ENCODE measurements at places on chromosomes 4 and X.

DNA sequence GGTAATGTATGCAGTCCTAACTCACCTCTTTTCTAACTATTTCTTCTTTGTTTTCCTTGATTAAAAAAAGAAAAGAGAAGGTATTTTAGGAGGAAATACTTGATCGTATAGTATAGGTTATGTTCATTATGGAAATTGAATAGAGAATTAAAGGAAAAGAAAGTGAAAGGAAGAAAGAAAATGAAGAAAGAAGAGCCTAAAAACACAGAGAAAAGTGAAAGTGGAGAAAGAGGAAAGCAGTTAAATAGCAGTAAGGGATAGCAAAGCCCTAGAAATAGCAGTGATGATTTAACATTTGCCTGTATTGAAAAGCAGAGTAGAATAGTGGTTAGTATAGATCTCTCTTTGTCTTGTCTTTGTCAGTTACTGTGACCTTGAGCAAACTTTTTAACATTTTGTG, 37.0 kb downstream of the MRPL1 start:
- no peak for DNase-seq

GRCh38 chr4:2166253-2166652, 75.7 kb downstream of the HAUS3 start:
- DNase-seq = no peak

- DNase-seq = no peak
Measured at GRCh38 chr4:48197643-48198237, 63.7 kb upstream of the TXK start.

DNA sequence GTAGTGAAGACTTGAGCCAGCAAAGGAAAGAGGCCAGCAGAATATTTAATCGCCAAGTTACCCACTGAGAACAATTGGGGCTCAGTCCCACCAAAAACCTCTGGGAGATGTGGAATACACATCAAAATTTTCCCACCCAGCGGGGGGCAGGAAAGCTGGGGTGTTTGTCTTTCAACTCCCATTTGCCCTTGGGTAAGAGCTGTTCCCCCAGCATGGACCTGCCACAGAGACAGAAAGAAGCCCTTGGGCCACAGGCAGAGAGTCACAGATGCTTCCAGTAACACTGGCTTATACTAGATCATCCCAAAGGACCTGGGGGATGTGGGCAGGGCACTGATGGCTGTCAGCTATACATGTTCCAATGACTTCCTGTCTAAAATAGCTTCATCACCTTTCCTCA, 18.9 kb upstream of the FBXW7 start:
- no peak for DNase-seq

- no peak for DNase-seq
Measured at GRCh38 chrX:134803060-134803459, 144.8 kb upstream of the PLAC1 start.
